ENCODE measurements at places on chromosomes 5 and 9. TPM values are rescaled to one million over a fixed set of nuclear protein-coding genes. Genes with fewer than 3 reads are reported as not detected.
A peak's percentile ranks its signal among the peaks of the same experiment; 100 is the strongest.

The OR1N1 gene
- total RNA-seq = not detected

The PCDHB16 gene
- total RNA-seq = 4.1 TPM

GRCh38 chr9:114344692-114345091, 15.0 kb downstream of the ORM2 start:
- H3K27me3 ChIP-seq = no peaks in the 10 kb centered on the region
- H3K4me3 ChIP-seq = no peak overlapping the region
- peaks cover 16% of the 10 kb centered on the region for H3K4me1 ChIP-seq
- DNase-seq = no peak

- H3K4me1 ChIP-seq = peaks cover 40% of the 10 kb centered on the region
- H3K27me3 ChIP-seq = no peaks in the 10 kb centered on the region
- H3K36me3 ChIP-seq = no peaks in the 10 kb centered on the region
- DNase-seq = no peak
- H3K27ac ChIP-seq = no peak overlapping the region
- no peak overlapping the region for H3K4me3 ChIP-seq
These were observed 531.2 kb upstream of the ZNF608 start for GRCh38 chr5:125277494-125278154.

GRCh38 chr9:87630266-87630665, 95.7 kb upstream of the CTSL start:
- H3K36me3 ChIP-seq = no peaks in the 10 kb centered on the region
- DNase-seq = no peak
- H3K4me1 ChIP-seq = peaks cover 27% of the 10 kb centered on the region
- H3K27me3 ChIP-seq = no peaks in the 10 kb centered on the region
- no peak overlapping the region for H3K27ac ChIP-seq

DNA sequence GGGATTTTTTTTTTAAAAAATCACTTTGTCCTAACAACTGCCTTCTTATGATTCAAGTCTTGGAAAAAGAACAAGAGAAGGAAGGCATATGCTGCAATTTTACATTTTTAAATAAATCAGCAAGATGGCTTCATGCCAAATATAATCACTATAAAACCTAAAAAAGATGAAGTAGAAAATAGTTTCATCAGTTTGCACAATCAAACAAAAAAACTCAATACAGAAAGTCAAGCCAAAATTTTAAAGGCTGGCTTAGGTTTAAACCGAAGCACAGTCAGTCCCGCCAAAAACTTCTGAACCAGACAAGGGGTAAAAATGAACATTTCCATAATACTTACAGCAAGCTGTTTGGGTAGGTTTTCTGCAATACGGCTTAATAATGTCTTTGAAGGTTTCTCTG, 57.3 kb downstream of the ZFR start:
- peak overlapping the region; percentile 52 for H3K27ac ChIP-seq
- H3K4me1 ChIP-seq = peaks cover 21% of the 10 kb centered on the region
- DNase-seq = no peak
- H3K4me3 ChIP-seq = no peak overlapping the region
- H3K36me3 ChIP-seq = peaks cover 82% of the 10 kb centered on the region

GRCh38 chr5:173535976-173536639, 80.3 kb downstream of the BOD1 start:
- no peak for DNase-seq
- peak overlapping the region; percentile 53 for H3K27ac ChIP-seq
- no peak overlapping the region for H3K4me3 ChIP-seq

- H3K4me1 ChIP-seq = no peaks in the 10 kb centered on the region
- H3K4me3 ChIP-seq = no peak overlapping the region
- no peaks in the 10 kb centered on the region for H3K27me3 ChIP-seq
- no peak overlapping the region for H3K27ac ChIP-seq
- H3K36me3 ChIP-seq = no peaks in the 10 kb centered on the region
- DNase-seq = no peak
These were observed 281.3 kb downstream of the HCN1 start for GRCh38 chr5:45414620-45415573.

DNA sequence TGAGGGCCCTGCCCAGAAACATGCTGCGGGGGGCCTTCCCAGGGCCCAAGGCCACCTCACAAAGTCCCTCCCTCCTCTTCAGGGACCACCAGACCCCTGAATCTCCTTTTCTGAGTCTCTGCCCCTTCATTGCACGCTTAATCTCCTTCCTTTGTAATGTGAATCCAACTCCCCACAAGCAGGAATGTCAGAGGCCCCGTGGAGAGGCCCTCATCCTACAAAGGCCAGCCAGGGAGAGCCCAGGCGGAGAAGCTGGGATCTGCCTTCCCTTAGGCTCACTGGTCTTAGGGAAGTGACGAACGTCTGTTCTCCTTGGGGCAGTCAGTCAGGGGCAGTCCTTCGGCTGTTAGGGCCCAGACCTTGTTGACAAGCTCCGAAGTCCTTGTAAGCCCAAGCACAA, 2.3 kb downstream of the SMIM33 start:
- H3K27me3 ChIP-seq = no peaks in the 10 kb centered on the region
- no peak overlapping the region for H3K4me3 ChIP-seq
- peaks cover 31% of the 10 kb centered on the region for H3K4me1 ChIP-seq
- H3K27ac ChIP-seq = peak overlapping the region; percentile 54

The ANKRD18B gene
- total RNA-seq = not detected

DNA sequence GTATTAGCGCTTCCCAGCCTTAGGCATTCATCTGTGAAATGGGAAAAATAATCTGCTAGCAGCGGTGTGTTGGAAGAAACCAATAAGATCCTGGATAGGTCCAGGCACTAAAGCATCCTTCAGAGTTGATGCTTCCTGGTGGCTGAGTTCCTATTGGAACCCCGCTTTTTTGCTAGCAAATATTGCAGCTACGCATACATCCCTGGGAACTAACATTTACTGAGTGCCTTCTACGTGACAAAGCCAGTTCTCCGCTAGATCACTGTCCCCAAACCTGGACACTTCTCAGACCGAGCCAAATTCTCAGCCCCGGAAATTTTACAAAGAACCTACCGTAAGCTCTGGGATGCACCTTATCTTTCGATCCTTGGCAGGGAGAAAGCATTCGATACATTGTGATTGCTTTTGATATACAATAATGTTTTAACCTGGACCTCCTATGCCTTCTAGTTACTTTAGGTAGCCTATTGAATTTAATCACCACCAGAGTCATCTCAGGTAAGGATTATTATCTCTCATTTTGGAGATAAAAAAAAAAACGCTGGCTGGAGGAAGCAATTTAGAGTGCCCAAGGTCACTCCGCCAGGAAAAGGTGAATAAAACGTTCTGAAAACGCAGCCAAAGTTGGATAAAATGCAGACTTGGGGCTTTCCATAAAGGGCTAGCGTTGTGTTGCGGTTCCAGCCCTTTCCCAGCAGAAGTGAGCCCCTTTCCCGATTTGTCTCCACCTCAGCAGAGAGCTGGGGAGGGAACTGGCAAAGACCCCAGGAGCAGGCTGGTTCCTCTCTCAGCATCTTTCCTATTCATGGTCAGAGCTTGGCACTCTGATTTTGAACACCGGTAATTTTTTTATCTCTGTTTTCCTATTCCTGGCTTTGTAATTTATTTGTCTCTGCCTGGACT, 2.6 kb upstream of the MSX2 start:
- no peak for DNase-seq
- H3K27me3 ChIP-seq = peaks cover 94% of the 10 kb centered on the region
- peak overlapping the region; percentile 31 for H3K4me3 ChIP-seq
- peaks cover 51% of the 10 kb centered on the region for H3K4me1 ChIP-seq
- H3K36me3 ChIP-seq = no peaks in the 10 kb centered on the region

- H3K36me3 ChIP-seq = no peaks in the 10 kb centered on the region
- H3K27ac ChIP-seq = no peak overlapping the region
- H3K4me1 ChIP-seq = no peaks in the 10 kb centered on the region
These were observed 189.6 kb downstream of the COX7C start for GRCh38 chr5:86807046-86808031.

DNA sequence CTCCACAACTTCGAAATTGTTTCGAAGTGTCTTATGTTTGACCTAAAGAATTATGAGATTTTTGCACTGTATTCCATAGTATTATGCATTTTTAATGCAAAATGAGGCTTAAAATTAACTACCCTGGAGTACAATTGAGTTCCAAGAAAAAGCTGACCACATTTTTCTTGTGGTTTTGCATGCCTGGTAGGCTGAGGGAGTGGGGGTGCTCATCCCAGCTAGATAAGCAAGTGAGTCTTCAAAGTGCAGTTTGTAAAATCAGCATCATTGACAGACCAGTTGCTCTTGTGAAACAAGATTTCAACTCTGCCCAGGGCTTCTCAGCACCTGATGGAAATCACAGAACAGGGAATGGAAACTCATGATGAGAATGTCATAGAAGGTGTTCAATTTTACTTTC, 17.0 kb upstream of the NDUFS4 start:
- H3K36me3 ChIP-seq = no peaks in the 10 kb centered on the region
- no peak overlapping the region for H3K4me3 ChIP-seq
- H3K27me3 ChIP-seq = no peaks in the 10 kb centered on the region
- DNase-seq = no peak
- no peak overlapping the region for H3K27ac ChIP-seq
- no peaks in the 10 kb centered on the region for H3K4me1 ChIP-seq

The PCDHGA6 gene
- total RNA-seq = 5.0 TPM

- no peak for DNase-seq
- no peaks in the 10 kb centered on the region for H3K36me3 ChIP-seq
- no peaks in the 10 kb centered on the region for H3K27me3 ChIP-seq
- H3K27ac ChIP-seq = peak overlapping the region; percentile 72
- peaks cover 78% of the 10 kb centered on the region for H3K4me1 ChIP-seq
- H3K4me3 ChIP-seq = no peak overlapping the region
These were observed 160.1 kb upstream of the ZNF608 start for GRCh38 chr5:124906339-124907097.

DNA sequence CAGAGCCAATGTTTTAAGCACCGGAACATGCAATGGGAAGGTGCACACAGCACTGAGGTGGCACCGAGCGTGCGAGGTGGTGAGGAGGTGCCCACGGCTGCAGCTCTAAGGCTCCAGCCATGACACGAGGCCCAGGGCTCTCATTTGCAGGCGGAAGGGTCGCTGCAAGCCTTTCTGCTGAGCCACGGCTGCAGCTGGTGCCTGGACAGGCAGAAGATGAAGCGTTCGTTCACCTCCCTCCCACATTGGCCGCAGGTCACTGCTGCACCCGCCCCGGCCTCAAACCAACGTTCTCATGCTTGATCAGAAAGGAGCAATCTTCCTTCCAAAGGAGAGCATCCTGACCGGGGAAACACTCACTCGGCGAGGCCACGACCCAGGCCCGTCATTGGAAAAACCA, 4.5 kb upstream of the INPP5E start:
- no peaks in the 10 kb centered on the region for H3K27me3 ChIP-seq
- peaks cover 8% of the 10 kb centered on the region for H3K4me1 ChIP-seq
- peaks cover 86% of the 10 kb centered on the region for H3K36me3 ChIP-seq
- no peak overlapping the region for H3K4me3 ChIP-seq
- H3K27ac ChIP-seq = no peak overlapping the region

- no peaks in the 10 kb centered on the region for H3K4me1 ChIP-seq
- H3K27me3 ChIP-seq = no peaks in the 10 kb centered on the region
- H3K27ac ChIP-seq = no peak overlapping the region
- DNase-seq = no peak
These were observed 45.1 kb downstream of the OSTF1 start for GRCh38 chr9:75133396-75133795.

- H3K27ac ChIP-seq = peak within 1 kb of the TSS; percentile 91
- no peaks in the 10 kb centered on the region for H3K27me3 ChIP-seq
- H3K4me3 ChIP-seq = peak within 1 kb of the TSS; percentile 69
These were observed at the start of gene TNC for GRCh38 chr9:115117999-115118878. TSS of gene TNC (minus strand) at chr9:115118157. CDS start at chr9:115091018, 27,139 bp downstream.

All from esophagus muscularis mucosa (tissue), 4 donors.